Activated naive CD8-positive, alpha-beta T cell treated with anti-CD3 and anti-CD28 coated beads for 36 hours (primary cell): ENCODE measurements at places on chromosomes 16 and 17.

- no peak for DNase-seq
These were observed 52.5 kb upstream of the WSB1 start for GRCh38 chr17:27241346-27241946.

GRCh38 chr16:82219298-82219697, 49.3 kb upstream of the MPHOSPH6 start:
- DNase-seq: no peak

DNA sequence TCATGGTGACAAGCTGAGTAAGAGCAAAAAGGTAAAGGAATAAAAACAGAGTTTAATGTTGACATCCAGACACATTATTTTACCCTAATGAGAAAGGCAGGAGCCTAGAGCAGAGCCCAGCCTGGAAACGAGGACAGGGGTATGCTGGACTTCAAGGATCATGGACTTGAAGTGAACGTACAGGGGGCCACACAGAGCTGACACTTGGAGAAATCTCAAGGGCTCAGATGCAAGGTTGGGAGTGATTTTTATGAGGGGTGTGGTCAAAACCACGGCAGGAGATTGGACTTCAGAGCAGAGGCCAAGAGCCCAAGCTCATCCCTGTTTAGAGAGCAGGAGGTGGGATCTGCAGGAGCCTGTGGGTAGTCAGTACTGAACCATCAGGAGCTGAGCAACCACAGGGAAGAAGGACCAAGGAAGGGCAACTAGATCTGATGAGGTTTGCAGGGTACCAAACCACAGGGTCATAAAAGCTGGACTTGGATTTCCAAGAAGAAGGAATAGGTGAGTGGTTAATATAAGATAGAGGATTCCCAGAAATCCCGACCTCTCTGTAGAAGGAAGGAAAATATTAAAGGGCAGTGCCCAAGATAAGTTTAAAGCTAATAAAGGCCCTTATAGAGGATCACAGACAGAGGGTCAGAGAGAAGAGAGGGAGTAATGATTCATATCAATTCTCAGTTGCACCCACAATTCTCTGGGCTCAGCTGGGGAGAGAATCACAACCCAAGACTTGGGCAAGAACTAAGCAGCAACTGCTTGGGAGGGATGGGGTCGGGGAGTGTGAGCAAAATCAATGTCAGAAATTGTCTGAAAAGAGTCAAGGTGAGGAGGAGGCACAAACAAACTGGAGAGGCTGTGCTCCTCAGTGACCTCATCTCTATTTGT, 331.7 kb downstream of the SOX9 start:
- no peak for DNase-seq

DNA sequence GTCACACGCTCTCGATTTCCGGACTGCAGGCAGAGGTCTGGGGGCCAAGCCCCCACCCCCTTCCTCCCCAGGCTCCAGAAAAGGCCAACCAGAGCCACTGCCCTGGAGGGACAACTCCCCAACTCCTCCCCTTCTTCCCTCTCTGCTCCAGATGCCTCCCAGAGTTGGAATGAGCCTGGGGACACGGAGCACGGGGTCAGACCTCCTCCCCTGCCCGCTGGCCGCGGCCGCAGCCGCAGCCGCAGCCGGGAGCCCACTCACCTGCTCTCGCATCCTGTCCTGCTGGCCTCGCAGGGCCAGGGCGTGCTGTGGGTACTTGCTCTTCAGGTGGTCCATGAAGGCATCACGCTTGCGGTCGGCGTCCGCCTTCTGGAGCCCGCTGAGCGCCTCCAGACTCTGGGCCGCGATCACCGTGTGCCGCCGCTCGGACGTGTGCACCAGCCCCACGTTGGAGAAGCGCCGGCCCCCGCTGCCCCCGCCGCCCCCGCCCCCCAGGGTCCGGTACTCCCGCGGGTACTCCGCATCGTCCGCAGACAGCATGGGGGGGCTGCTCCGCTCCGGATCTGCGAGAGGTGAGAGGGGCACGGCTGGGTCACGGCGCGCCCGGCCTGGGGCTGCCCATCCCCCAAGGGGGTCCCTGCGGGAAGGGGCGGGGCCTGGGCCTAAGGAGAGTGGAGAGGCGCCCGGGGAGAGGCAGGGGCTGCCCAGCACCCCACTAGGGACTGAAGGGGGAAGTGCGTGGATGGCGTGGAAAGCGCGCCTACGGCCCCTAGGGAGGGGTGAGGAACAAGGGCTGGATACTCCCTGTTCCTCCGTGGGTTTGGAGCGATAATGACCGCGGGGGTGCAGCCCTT, 27.3 kb downstream of the SRCIN1 start:
- no peak for DNase-seq

- DNase-seq: peak; percentile 45
These were observed 3.7 kb downstream of the TMEM204 start for GRCh38 chr16:1537138-1537577.

DNA sequence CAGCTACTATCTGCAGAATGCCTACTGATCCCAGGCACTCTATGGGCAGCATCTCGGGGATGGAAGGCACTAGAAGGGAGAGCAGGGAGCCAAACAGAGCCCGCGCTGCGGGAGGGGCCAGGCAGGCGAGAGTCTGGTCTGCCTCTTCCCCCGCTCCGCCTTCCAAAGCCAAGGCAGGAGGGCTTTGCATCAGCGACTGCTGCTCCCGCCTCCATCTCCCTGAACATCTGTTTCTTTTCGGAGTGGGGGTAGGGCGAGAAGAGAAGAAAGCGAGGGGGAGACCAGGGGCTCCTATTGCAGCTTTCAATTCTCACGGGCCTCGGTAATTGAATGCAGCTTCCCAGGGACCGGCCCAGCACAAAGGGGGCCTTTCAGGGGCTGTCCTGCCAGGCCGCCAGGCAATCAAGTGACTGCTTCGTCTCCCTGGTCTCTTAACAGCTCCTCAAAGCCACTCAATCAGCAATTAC, 31.4 kb upstream of the CDC42EP4 start:
- no peak for DNase-seq
